ENCODE measurements at places on chromosomes 7 and 10. TPM values are rescaled to one million over a fixed set of nuclear protein-coding genes. Genes with fewer than 3 reads are reported as not detected.

The PDK4 gene
- total RNA-seq = not detected

The RBP4 gene
- not detected for total RNA-seq

The OPN1SW gene
- not detected for total RNA-seq

The AVL9 gene
- total RNA-seq = 56.0 TPM

The GDF10 gene
- total RNA-seq = 0.89 TPM

The PROSER2 gene
- 1.4 TPM for total RNA-seq

The LIPJ gene
- not detected for total RNA-seq

The CABCOCO1 gene
- total RNA-seq = not detected

The RBP3 gene
- not detected for total RNA-seq

The ASB15 gene
- not detected for total RNA-seq

The GPR15LG gene
- not detected for total RNA-seq

The ACSM6 gene
- total RNA-seq = not detected

The TSC22D4 gene
- total RNA-seq = 95.0 TPM

The MCM10 gene
- 90.9 TPM for total RNA-seq

The LEP gene
- not detected for total RNA-seq

The ABCC2 gene
- total RNA-seq = 0.91 TPM

The NEUROG3 gene
- total RNA-seq = not detected

The DRGX gene
- not detected for total RNA-seq
